GM13976 (cell line): ENCODE measurements at places on chromosomes 5 and 9.

GRCh38 chr5:132692632-132692967 lies 18.8 kb downstream of the IL4 start:
- DNase-seq = no peak

GRCh38 chr5:88390481-88390880 lies 121.8 kb upstream of the TMEM161B start:
- DNase-seq = no peak

- no peak for DNase-seq
Observed at GRCh38 chr9:2711716-2712115, 5.6 kb upstream of the KCNV2 start.

DNA sequence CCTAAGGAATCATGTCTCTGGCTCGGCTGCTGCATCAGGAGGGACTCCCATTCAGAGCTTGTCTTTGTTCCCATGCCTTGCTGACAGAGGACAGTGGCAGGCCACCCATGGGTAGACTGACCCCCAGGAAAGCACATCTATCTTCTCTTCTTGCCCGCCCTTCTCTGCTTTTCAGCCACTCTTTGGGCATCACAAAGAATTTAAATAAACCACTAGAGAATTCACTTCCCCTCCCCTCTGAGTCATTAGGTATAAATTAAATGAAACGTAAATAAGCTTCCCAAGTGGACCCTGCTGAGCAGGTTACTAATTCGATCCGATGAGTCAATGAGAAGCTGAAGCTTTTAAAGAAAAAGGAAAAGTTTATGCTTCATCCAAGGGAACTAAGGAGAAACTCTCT lies 97.0 kb downstream of the DRD1 start:
- DNase-seq = no peak

DNA sequence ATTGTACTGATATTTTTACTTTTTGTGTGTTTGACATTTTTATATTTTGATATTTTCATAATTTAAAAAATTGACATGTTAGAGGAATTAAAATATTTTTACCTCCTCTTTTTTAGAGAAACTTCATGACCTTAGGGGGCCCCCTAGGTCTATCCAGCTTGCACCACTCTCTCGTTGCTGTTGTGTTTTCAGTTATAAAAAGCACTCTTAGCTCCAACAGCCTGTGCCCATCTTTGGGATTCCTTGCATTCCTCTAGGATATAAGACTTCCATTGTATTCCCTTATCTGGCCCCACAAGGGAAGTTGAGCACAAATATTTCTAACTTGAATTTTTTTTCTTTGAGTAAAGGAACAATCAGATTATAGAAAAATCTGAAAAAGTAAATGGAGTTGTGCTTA lies 245.3 kb downstream of the SH3GL2 start:
- no peak for DNase-seq

GRCh38 chr5:156913719-156914370 lies 49.2 kb downstream of the TIMD4 start:
- peak; percentile 53 for DNase-seq

- no peak for DNase-seq
Observed at GRCh38 chr5:94993491-94993890, 291.4 kb downstream of the MCTP1 start.

DNA sequence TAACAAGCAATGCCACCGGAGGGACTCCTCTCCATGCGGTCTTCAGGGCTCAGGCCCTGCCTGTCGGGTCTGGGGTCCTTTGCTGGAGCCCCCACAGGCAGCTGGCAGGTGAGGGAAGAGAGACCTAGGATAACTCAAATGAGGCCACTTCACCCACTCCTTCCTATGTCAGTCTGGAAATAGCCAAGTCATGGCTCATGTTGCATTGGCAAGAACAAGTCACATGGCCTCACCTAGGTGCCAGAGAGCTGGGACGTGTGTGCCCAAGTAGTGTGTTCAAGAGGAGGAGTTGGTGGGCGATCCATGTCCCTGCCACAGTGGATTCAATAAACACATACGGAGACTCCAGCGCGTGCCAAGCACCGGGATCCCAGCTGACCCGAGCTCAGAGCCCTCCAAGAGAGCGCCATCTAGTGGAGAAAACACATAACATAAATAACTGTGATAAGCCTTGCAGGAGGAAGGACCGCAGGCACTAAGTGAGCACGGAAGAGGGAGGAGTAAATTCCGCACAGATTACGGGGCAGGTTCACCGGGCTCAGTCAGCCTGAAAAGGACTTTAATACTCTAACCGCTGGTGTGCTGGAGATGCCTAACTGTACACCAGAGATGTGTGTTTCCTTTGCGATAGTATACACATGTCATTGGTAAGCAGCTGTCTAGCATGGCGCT lies 580.8 kb downstream of the CCDC171 start:
- peak; percentile 64 for DNase-seq
